ENCODE measurements at places on chromosomes 16 and 17.
A peak's percentile ranks its signal among the peaks of the same experiment; 100 is the strongest.

DNA sequence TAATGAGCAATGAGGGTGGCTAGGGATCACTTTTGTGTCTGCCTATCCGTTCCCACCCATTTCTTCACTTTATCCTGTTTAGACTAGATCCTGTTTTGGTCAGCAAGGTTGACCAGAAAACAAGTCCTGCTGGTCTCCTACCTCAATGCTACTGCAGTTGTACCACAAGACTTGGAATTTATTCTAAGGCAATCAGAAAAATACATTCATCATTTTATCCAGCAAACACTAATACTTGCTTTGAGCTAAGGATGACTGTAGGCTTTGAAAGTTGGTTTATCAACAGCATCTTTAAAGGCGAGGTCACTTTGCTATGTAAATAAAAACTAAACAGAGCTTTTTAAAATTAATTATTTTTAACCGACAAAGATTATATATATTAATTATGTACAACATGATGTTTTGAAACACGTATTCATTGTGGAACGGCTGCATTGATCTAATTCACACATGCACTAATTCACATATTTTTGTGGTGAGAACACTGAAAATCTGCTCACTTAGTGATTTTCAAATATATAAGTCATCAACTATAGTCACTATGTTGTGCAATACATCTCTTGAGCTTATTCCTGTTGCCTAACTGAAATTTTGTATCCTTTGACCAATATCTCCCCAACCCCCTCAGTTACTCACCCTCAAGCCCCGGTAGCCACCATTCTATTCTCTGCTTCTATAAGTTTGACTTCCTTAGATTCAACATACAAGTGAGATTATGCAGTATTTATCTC is 125.9 kb upstream of the HS3ST3A1 start:
- H3K36me3 ChIP-seq = no peaks in the 10 kb centered on the region
- no peak overlapping the region for H3K4me3 ChIP-seq
- H3K27ac ChIP-seq = peak overlapping the region; percentile 79

DNA sequence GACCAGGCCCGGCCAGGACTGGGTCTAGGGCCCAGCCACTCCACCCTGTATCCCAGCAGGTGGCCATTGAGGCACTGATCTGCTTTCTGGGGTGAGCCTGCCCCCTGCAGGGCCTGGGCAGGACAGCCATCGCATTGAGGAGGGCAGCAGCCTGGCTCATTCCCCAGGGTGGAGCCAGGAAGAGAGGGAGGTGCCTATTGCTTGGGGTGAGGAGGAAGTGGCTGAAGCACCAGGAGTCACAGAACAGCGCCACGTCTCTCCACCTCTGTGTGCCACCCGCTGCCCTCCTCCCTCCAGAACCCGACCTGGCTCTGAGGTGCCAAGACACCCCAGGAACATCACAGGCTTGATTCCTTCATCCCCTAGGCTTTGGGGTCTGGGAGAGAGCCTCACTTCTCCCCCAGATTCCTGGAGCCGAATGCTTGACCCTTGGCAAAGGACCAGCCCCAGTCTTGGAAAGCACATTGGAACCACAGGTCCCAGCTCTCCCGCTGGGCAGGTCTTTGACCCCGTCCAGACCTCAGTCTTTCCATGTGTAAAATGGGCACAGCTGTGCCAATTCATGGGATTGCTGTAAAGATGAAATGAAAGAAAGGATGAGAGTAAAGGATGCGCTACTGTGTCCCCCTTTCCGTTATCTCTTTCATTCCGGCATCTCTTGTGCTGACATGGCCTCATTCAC is 7.2 kb upstream of the KRT36 start:
- H3K27ac ChIP-seq = no peak overlapping the region
- H3K27me3 ChIP-seq = no peaks in the 10 kb centered on the region
- H3K4me3 ChIP-seq = no peak overlapping the region

GRCh38 chr16:16021988-16022682 is 72.7 kb downstream of the ABCC1 start:
- peak; percentile 95 for DNase-seq
- peaks cover 27% of the 10 kb centered on the region for H3K4me1 ChIP-seq
- peak overlapping the region; percentile 52 for H3K27ac ChIP-seq
- peaks cover 53% of the 10 kb centered on the region for H3K36me3 ChIP-seq

DNA sequence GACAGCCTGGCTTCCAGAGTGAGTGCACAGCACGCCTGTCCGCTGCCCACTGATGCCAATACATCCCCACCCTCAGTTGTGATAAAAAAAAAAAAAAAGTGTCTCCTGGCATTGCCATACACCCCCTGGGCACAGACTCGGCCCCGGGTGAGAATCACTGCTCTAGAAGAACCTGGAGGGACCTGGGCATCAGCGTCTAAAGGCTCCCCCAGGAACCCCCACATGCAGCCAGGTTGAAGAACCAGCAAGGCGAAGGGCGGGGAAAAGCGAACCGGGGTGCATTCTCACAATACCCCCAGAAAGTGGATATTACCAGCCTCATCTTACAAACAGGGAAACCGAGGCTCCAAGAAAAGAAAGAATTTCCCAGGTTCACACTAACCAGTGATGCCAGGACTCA is 27.7 kb downstream of the TBC1D16 start:
- peaks cover under 1% of the 10 kb centered on the region for H3K36me3 ChIP-seq
- no peak overlapping the region for H3K4me3 ChIP-seq
- DNase-seq = peak; percentile 47

GRCh38 chr17:78746263-78746948 is 35.7 kb downstream of the CYTH1 start:
- H3K27me3 ChIP-seq = no peaks in the 10 kb centered on the region
- no peaks in the 10 kb centered on the region for H3K36me3 ChIP-seq
- peaks cover 28% of the 10 kb centered on the region for H3K4me1 ChIP-seq
- DNase-seq = no peak
- H3K27ac ChIP-seq = no peak overlapping the region
- no peak overlapping the region for H3K4me3 ChIP-seq

DNA sequence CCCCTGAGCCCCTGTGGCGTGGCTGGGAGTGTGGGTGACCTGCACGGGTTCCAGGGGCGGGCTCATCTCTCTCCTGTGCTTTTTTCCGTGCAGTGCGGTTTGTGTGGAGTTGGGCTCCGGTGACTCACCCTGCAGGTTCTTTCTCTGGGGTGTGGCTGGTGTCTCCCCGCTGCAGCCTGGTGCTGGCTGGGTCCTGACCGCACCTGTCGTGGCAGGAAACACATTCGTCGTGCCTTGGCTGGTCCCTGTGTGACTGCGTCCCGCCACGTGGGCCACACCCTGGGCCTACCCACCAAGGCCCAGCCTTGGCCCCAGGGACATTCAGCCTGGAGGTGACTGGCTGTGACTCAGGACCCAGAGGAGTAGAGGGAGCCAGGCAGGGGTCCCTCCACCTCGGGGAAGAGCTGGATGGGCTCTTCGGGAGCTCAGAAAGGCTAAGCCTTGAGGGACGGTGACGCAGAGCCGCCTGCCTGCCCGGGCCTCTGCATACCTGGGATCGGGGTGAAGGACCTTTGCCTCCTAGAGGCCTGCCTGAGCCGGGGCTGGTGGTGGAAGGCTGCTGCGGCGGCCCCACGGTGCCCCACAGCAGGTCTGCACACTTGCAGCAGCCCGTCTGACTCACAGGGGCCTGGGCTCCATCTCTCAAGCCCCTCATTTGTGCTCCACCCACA is 7.8 kb downstream of the TRAF7 start:
- H3K27me3 ChIP-seq = no peaks in the 10 kb centered on the region
- peaks cover 25% of the 10 kb centered on the region for H3K36me3 ChIP-seq
- peak overlapping the region; percentile 93 for H3K27ac ChIP-seq
- H3K4me3 ChIP-seq = no peak overlapping the region
- peaks cover 46% of the 10 kb centered on the region for H3K4me1 ChIP-seq

GRCh38 chr17:68771867-68772515 is 170.8 kb upstream of the FAM20A start:
- no peaks in the 10 kb centered on the region for H3K27me3 ChIP-seq
- H3K36me3 ChIP-seq = no peaks in the 10 kb centered on the region
- DNase-seq = no peak
- H3K4me3 ChIP-seq = no peak overlapping the region
- H3K27ac ChIP-seq = no peak overlapping the region

- H3K36me3 ChIP-seq = no peaks in the 10 kb centered on the region
- H3K4me3 ChIP-seq = no peak overlapping the region
- H3K4me1 ChIP-seq = peaks cover 31% of the 10 kb centered on the region
- DNase-seq = no peak
- H3K27ac ChIP-seq = peak overlapping the region; percentile 42
- no peaks in the 10 kb centered on the region for H3K27me3 ChIP-seq
These were observed 293.8 kb upstream of the AXIN2 start for GRCh38 chr17:65855245-65855644.

- H3K27me3 ChIP-seq = no peaks in the 10 kb centered on the region
- peak overlapping the region; percentile 99 for H3K27ac ChIP-seq
- peak overlapping the region; percentile 23 for H3K4me3 ChIP-seq
- peak; percentile 99 for DNase-seq
- H3K36me3 ChIP-seq = no peaks in the 10 kb centered on the region
These were observed 28.6 kb upstream of the ITGA3 start for GRCh38 chr17:50027172-50027880.

DNA sequence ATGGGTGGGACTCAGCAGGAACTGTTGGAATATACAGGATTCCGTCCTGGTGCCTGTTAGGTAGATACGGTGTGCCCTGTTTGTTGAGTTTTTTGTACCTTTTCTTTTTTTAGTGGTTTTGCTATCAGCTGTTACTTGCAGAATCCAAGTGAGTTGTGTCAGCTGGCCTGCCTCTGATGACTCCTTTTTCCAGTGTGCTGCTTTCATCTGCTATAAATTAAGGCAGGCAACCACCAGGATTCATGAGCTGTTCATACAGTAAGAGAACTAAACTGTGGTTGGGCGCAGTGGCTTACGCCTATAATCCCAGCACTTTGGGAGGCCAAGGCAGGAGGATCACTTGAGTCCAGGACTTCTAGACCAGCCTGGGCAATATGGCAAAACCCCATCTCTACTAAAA is 79.9 kb downstream of the WNT3 start:
- H3K4me3 ChIP-seq = no peak overlapping the region
- no peak for DNase-seq
- H3K27ac ChIP-seq = no peak overlapping the region
- no peaks in the 10 kb centered on the region for H3K36me3 ChIP-seq

- no peaks in the 10 kb centered on the region for H3K4me1 ChIP-seq
- no peak within 1 kb of the TSS for H3K4me3 ChIP-seq
- no peaks in the 10 kb centered on the region for H3K36me3 ChIP-seq
- H3K27me3 ChIP-seq = no peaks in the 10 kb centered on the region
- no peak within 1 kb of the TSS for H3K27ac ChIP-seq
These were observed at the start of gene PIK3R6 for GRCh38 chr17:8867361-8867981. PIK3R6 (minus strand) TSS chr17:8867674; CDS start chr17:8849794, 17,880 bp downstream.

GRCh38 chr17:50690887-50691549 is 16.7 kb downstream of the ANKRD40 start:
- no peaks in the 10 kb centered on the region for H3K27me3 ChIP-seq
- no peak for DNase-seq
- peaks cover 26% of the 10 kb centered on the region for H3K4me1 ChIP-seq
- H3K4me3 ChIP-seq = no peak overlapping the region
- H3K27ac ChIP-seq = no peak overlapping the region
- H3K36me3 ChIP-seq = peaks cover 39% of the 10 kb centered on the region

DNA sequence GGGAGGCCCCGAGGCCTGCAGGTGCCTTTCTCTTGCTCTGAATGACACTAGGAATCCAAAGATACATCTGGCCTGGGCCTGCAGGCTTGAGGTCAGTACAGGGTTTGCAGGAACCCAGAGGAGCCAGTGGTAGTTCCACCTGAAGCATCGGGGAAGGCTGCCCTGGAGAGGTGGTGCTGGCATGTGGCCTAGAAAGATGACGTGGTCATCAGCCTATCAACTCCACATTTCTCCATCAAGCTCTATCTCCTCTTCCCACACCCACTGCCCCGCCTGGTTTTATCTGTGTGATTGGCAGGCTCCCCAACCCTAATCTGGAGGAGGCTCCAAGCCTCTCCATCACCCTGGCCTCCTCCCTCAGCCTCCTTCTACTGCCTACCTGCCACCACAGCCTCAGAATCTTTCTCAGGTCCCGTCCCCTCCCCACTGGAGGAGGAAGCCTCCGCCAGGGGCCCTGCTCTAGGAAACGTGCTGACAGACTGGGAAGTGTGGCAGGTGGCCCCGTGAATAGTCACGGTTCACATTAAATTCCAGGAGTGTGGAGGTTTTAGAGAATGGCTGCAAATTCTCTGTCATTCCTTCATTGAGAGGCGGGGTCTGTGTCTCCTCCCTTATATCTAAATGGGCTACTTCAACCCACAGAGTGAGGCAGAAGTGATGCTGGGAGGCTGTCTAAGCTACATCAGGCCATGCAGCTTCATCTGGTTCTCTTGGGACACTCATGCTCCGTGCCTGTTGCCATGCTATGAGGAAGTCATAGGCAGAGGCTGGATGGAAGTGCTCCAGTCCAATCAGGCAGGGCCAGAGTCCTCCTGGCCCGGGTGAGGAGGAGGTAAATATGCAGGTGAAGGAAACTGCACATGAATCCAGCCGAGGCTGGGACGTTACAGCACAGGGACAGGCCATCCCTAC is 11.4 kb upstream of the MAP2K3 start:
- DNase-seq = no peak
- no peaks in the 10 kb centered on the region for H3K27me3 ChIP-seq
- H3K36me3 ChIP-seq = no peaks in the 10 kb centered on the region
- no peak overlapping the region for H3K4me3 ChIP-seq
- peaks cover 2% of the 10 kb centered on the region for H3K4me1 ChIP-seq

GRCh38 chr17:27533874-27534815 is 77.9 kb downstream of the KSR1 start:
- peaks cover 10% of the 10 kb centered on the region for H3K4me1 ChIP-seq
- H3K4me3 ChIP-seq = no peak overlapping the region
- H3K27me3 ChIP-seq = no peaks in the 10 kb centered on the region
- no peak for DNase-seq

DNA sequence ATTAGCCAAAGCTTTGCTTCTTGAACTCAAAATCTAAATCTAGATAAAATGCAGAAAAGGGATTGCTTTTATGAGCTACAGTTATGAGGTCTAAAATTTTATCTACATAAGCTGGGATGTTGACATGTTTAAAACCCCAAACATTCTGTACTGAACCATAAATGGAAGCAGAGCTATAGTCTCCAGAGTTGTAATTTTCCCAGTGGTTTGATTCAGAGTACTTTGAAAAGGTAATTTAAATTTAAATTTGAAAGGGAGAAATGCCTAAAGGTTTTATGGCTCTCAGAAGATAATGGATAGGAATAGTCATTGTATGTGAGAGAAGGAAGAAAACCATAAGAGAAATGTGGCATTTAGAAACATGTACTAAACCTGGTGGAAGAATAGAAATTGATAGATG is 163.2 kb downstream of the PPM1E start:
- H3K27me3 ChIP-seq = peaks cover 6% of the 10 kb centered on the region
- H3K27ac ChIP-seq = no peak overlapping the region
- no peak overlapping the region for H3K4me3 ChIP-seq
- DNase-seq = no peak
- H3K36me3 ChIP-seq = no peaks in the 10 kb centered on the region

Measured in RWPE2 (cell line).